ENCODE measurements at places on chromosomes 5 and 9.

- DNase-seq = peak; percentile 45
These were observed 519 bp downstream of the ZER1 start for GRCh38 chr9:128771094-128771721.

- DNase-seq = no peak
These were observed 127.2 kb upstream of the ADAMTSL1 start for GRCh38 chr9:18346745-18347144.

DNA sequence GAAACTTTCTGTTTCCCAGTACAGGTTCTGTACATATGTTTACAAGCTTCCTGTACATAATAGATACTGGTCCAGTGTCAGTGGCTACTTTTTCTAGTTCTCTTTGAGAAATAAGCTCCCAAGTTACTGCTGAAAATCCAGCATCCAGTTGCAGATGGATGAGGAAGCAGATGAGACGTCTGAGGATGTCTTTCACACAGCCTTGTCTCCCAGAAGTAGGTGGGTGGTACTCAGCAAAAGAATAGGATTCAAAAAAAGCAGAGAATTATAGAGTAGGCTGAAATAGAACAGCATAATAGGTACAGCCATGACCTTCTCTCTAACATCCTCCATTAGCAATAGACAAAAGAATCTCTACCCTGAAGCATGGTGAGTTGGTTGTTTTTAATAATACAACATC lies 77.7 kb downstream of the BRINP1 start:
- no peak for DNase-seq

DNA sequence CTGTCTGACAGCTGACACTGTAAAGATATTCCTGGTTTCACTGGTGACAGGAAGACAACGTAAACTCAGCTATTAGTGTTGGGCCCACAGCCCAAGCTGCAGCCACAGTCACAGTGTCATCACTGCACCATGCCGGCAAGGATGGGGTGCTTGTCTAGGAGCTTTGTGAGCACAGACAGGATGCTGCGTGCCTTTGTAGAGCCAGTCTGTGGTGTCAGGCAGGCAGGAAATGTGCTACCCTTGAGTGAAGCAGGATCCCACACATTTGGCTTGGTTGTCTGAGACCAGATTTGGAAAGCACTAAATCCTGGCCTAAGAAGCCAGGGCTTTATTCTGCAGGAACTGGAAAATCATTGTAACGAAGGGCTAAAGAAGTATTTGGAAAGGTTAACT lies 121.6 kb upstream of the ADAMTS16 start:
- DNase-seq = no peak

GRCh38 chr9:2418619-2419018 lies 203.0 kb upstream of the VLDLR start:
- DNase-seq = no peak
